ENCODE measurements at places on chromosomes 4 and X.

GRCh38 chr4:16051980-16052379, 31.8 kb downstream of the PROM1 start:
- no peak for DNase-seq

GRCh38 chr4:170090352-170091052, 746 bp upstream of the AADAT start:
- no peak for DNase-seq

DNA sequence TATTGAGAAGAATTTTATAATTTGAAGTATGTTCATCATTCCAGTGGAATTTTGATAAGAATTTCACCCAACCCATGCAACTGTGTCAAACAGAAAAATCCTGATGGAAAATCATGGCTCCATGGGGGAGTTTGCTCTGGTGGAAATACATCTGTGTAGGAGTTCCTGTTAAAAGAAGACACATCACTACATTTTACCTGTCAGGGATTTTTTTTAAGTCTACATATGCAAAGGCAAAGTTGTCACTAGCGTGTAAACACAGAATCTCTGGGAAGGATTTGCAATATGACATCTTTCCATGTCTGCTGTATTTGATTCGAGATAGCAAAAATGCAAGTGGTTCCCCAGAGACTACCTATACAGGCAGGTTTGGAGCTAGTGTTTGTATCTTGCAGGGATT, 581.0 kb downstream of the KCNIP4 start:
- no peak for DNase-seq

DNA sequence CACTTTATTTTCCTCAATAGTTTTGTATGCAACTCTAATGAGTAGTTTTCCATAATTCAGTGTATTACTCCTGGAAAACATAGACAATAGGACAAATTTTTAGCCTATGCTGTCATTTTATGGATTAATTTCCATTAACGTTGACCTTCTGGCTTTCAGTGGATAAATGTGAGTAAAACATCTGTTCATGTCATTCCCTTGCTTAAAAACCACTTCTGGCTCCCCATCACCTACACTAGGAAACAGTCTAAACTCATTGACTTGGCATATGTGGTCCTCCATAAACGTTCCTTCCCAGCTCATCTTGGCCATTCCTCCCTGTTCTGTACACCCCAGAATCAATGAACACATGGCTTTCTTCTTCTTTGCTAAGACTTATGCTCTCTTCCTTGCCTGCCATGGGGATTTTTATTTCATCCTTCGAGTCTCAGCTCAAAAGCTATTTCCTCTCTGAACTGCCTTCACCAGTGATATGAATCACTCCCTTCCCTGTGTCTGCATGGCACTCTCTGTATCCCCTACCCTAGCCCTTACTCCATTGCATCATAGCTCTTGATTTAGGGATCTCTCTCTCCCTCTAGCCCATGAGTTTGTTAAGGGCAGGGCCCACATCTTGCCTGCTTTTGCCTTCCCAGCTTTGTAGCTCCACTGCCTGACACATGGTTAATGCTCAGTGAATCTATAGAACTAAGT, 34.8 kb downstream of the DOCK11 start:
- DNase-seq, result peak; percentile 46

DNA sequence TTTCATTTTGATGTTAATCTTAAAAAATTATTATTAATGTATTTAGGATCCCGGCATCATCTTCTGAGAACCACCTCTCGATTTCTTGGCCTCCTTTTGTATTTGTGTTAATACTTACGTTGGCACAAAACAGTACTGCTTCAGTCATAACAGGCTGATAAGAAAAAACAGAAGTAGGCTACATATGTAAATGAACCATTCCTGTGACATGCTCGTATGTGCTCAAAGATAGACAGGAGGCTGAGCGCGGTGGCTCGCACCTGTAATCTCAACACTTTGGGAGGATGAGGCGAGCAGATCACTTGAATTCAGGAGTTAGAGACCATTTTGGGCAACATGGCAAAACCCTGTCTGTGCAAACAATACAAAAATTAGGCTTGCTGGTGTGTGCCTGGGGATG, 109.4 kb upstream of the H2AZ1 start:
- no peak for DNase-seq

DNA sequence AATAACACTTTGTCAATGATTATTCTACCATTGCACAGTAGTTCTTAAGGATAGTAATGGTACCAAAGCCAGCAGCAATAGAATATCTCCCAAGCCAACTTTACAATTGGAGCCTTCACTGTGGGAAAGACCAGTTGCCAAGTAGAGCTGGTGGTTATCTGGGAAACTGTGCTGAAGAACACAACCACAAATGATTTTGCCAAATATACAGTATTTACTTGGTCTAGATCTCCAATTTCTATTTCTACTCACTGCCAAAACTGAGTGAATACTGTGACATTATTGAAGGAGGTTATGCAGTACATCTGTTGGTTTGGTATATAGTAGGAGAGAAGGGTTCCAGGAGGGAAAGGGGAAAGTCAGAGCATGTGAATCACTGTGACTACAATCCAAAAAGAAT, 3.8 kb downstream of the TET2 start:
- DNase-seq, result no peak

DNA sequence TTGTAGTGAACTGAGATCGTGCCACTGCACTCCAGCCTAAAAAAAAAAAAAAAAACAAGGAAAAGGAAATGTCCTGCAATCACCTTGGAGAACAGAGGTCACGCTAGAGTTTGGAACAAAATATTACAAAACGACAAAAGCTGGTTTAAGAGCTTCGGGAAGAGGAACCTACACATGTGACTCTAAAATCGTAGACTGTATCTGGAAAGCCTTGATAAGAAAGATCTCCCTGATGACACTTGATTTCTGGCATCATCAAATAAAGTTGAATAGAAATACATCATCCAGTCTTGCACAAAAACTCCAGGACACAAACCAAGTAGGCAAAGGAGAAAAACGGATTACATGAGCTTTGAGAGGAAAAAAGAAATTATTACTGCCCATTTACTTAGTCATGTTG, 31.1 kb upstream of the DOCK11 start:
- DNase-seq, result no peak

- DNase-seq, result no peak
Measured at GRCh38 chr4:25424539-25425228, 47.6 kb downstream of the ANAPC4 start.

- no peak for DNase-seq
Measured at GRCh38 chr4:157231525-157231924, 11.0 kb downstream of the GRIA2 start.

Measured in bone marrow (tissue), 2 donors.